ENCODE measurements at places on chromosomes 6 and 20.

DNA sequence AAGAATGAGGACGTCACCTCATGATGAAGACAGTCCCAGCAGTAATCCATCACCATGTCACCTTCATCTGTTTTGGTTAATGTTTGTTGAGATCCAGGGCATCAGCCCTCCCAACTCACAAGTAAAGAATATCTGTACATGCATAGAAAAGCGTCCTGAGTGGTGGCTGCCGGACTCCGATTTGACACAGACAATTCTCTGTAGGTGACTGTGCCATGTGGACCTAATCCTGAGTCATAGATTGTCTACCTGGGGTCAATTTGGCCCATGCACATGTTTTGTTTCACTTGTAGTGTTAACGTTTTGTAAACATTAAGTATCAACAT lies 168.4 kb upstream of the UST start:
- no peak for DNase-seq

DNA sequence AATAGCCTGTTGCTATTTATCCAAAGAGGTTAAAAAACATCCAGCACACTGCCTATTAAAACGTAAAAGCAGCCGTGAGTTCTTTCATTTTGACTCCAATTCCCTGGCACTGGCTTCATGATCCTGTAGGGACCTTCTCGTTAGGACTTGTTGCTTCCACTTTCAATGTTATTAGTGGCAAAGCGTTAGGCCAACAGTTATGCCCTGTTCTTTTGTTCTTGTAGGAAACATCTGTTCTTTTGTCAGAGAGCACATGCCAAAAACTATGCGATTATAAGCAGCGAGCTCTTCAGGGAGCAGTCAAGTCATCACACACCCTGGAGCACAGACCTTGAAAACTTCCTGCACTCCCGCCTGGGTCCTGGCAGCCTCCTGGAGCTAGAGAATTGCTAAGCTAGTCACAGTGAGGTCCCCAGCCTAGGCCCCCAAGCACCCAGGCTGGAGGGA lies 609.5 kb upstream of the ARID1B start:
- no peak for DNase-seq

DNA sequence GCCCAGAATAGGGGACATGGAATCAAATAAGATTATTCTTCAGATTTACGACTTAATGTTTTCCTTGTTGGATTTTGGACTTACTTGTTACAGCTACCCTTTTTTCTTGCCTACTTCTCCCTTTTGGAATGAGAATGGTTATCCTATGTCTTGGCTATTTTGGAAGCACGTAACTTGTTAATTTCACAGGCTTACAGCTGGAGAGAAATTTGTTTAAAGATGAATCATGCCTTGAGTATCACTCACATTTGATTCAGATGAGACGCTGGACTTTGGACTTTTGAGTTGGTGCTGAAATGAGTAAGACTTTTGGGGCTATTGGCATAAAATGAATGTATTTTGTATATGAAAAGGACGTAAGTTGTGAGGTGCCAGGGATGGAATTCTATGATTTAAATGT lies 83.3 kb downstream of the SMPDL3A start:
- no peak for DNase-seq

DNA sequence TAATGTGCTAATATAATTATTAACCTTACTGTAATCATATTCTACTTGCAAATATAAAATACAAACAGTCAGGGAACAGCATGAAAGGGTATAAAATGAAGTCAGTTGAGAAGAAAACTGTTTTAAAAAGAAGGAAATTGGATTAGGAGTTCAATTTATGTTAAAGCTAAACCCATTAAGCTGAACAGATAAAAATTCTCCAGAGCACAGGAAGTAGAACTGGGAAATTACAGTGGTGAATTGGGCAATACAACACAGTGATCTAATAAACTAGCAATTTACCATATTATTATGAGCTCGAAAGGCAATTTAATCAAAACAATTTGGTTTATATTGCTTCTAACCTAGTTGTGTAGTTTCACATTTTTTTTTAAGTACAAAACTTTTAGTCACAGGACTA lies 407.4 kb upstream of the RGS17 start:
- DNase-seq = no peak

GRCh38 chr6:131568726-131569125 lies 4.3 kb upstream of the ARG1 start:
- no peak for DNase-seq

Measured in stimulated activated CD4-positive, alpha-beta T cell treated with anti-CD3 and anti-CD28 coated beads, Interleukin-1b, Interleukin-23, amount 100 ng/mL, for 24 hours (primary cell).